ENCODE measurements at places on chromosomes 1 and 21. TPM values are rescaled to one million over a fixed set of nuclear protein-coding genes. Genes with fewer than 3 reads are reported as not detected.

Gene CYP4Z1
- total RNA-seq, result not detected

Gene PLA2G2D
- not detected for total RNA-seq

Gene CD1D
- total RNA-seq, result not detected

Gene KCNA3
- total RNA-seq, result not detected

Gene AZIN2
- total RNA-seq, result 0.84 TPM

Gene EDARADD
- total RNA-seq, result 2.9 TPM

Gene C1orf210
- total RNA-seq, result not detected

Gene ZBTB8OS
- total RNA-seq, result 39.4 TPM

Gene BLACAT1
- total RNA-seq, result not detected

Gene INKA2
- total RNA-seq, result 1.7 TPM

Gene LCE1A
- total RNA-seq, result not detected
